ENCODE measurements at places on chromosomes 7 and 10.
A peak's percentile ranks its signal among the peaks of the same experiment; 100 is the strongest.

- DNase-seq: no peak
Measured at GRCh38 chr10:50219646-50220045, 31.7 kb downstream of the ASAH2 start.

- DNase-seq: no peak
Measured at GRCh38 chr7:111429781-111430180, 132.5 kb downstream of the IMMP2L start.

GRCh38 chr10:118216571-118217170, 125.5 kb downstream of the FAM204A start:
- DNase-seq: no peak

GRCh38 chr10:112137154-112137987, 46.2 kb downstream of the GPAM start:
- peak; percentile 20 for DNase-seq

DNA sequence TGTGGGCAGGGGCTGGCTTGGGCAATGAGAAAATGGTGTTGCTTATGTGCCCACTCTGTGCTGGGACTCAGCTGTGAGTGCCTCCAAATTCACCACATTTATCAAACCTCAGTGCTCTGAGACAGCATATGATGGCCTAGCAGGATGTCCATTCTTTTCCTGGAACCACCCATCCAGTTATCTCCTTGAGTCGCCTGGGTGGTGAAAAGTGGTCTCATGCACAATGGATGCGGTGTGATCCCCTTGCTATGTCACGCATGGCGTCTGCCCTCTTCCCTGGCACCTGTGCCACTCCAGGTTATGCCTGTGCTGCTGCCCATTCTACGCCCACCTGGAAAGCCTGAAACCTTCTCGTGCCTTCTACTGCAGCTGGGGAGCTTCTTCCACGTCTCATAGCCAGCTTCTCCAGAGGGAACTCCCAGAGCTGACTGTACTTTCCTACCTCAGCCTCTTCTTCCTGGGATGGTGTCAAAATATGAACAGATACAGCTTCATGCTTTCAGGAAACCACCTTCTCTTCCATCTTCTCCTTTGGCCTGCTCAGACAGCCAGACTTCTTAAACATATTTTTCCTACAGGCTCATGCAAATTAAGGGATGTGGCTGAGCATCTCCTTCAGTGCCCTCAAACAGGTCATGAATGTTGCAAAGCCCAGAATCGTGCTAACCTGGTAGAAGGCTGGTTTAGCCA, 147.3 kb downstream of the PFKFB3 start:
- DNase-seq: no peak
